ENCODE measurements at places on chromosomes 2 and 18.
A peak's percentile ranks its signal among the peaks of the same experiment; 100 is the strongest.

- peak; percentile 79 for DNase-seq
Measured at GRCh38 chr18:46761059-46761769, 4.4 kb upstream of the ST8SIA5 start.

DNA sequence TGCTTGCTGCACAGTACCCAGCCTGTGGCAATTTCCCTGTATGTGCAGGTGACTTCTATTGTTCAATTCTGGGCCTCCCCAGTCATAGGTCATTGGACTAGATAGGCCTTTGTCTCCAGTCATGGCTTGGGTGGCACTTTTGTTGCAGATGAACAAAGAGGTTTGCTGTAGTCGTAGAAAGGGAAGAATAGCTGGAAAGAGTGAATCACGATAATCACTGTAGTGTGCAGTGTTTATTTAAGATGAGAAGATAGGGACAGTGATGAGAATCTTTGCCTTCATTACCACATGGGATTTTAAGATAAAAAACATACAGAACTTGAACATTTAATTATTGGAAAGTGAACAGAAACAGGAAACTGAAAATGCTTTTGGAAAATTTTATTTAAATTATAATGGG is 156.1 kb upstream of the CYRIA start:
- peak; percentile 3 for DNase-seq

GRCh38 chr2:64525317-64525613 is 1.1 kb downstream of the AFTPH start:
- no peak for DNase-seq

- DNase-seq: no peak
Measured at GRCh38 chr2:174510583-174511189, 23.9 kb upstream of the GPR155 start.

DNA sequence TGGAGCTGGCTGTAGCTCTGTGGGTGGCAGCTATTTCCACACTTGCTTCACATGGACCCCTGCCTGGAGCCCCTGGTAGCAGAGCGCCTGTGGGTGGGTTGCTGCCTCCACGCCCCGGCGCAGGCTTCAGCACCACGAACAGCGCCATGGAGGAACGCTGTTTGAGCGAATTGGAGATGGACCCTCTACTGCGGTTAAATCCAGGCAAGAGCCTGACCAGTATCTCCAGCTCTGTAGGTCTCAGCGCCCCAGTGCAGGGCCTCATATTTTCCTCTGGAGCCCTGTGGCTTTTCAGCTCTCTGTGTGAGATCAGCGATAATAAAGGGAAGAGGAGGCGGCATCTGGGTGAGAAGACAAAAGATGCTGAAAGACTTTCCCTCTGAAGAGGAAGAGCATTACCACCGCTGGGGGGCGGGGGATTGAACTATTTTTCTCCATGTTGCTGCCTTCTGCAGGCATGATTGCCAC is 12.0 kb downstream of the ONECUT2 start:
- DNase-seq: no peak

GRCh38 chr2:52897511-52898044 is 870.0 kb upstream of the CHAC2 start:
- peak; percentile 3 for DNase-seq

GRCh38 chr2:86305195-86305914 is 32.1 kb downstream of the REEP1 start:
- DNase-seq: no peak

- no peak for DNase-seq
Measured at GRCh38 chr2:43262951-43263350, 36.5 kb upstream of the ZFP36L2 start.

- no peak for DNase-seq
Measured at GRCh38 chr2:190942697-190943096, 62.1 kb downstream of the GLS start.

- DNase-seq: no peak
Measured at GRCh38 chr2:239253264-239253663, 147.6 kb downstream of the HDAC4 start.

DNA sequence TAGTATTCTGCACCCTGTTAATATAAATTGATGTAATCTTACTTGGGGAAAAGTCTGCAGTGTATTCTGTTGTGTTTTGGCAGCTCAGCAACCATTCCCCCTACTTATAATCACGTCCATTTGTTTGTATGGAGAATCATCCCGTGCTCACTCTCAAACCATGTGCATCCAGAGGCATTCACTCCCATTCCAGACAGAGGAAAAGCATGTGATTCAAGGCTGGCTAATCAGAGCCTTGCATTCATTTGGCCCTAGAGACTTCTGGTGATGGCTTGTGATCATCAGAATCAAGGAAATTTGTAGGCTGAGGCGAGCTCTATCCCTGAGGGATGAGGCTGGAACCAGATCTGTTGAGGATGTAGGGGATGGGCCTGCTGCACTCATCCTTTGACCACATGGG is 5.1 kb upstream of the WIPF1 start:
- no peak for DNase-seq

DNA sequence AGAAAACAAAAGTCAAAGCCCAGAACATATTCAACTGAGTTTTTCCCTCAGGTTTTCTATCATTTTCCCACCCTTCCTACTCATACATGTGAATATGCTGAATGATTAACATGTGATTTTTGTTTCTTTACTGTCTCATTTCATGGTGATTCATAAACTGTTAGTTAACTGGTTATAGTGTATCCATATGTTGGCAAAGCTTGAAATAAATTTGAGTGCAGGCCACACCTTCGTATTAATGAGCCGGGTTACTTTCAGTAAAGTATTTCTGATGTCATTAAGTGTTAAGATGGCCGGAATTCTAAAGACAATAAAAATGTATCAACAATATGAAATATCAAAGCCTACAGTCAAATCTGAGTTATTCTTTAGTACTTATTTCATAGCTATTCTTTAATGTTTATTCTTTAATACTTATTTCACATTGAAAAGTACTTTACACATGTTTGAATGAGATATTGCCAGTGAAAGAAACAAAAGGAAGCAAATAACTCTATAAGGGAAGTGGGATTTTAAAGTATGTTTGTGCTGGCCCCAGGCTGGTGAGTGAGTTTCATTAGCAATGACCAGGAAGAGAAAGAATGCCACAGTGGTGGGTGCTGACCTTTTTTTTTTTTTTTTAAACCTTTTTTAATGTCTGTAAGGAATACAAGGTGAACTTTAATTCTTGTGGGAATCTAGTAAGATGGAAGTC is 178.6 kb downstream of the NEDD4L start:
- DNase-seq: no peak

DNA sequence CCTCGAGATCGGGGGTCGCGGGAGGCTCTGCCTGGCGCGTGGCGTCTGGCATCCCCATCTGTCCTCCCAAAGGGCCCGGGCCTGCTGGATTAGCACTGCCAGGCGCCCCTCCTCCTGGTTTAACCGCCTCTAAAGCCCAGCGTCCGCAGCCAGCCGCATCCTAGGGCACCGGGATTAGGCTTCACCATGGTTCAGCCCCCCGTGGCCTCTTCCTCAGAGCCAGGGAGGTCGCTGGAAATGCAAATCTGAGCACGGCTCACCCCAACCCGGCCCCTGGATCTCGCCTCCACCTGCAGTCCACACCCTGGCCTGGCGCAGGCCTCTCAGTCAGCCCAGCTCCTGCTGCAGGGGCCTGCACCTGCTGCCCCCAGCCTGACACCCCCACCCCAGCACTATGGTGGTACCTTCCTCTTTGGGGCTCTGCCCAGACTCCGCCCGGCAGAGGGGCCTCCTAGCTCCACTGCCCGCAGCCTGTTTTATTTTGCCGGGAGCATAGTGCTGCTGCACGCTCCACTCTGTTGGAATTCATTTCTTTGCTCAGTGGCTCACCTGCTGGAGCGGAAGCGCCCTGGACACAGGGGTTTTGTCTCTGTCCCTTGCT is 13.2 kb downstream of the PRELID3A start:
- peak; percentile 37 for DNase-seq

DNA sequence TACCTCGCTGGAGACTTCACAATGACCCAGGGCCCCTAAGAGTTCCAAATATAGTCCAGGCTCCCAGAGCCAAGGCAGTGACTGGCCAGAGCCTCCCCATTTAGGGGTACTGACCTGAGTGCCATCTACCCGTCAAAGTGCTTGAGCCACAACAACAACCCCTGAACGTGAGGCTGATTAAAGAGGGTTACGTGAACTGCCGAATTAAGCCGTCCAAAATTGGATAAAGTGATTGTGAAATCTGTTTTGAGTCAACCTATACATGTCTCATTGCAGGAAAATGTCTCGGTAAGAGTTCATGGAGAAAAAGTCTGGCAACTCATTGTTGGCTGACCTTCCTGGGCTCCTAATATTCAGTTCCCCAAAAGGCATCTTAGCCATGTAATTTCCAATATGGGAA is 116.3 kb downstream of the TTC32 start:
- DNase-seq: no peak

DNA sequence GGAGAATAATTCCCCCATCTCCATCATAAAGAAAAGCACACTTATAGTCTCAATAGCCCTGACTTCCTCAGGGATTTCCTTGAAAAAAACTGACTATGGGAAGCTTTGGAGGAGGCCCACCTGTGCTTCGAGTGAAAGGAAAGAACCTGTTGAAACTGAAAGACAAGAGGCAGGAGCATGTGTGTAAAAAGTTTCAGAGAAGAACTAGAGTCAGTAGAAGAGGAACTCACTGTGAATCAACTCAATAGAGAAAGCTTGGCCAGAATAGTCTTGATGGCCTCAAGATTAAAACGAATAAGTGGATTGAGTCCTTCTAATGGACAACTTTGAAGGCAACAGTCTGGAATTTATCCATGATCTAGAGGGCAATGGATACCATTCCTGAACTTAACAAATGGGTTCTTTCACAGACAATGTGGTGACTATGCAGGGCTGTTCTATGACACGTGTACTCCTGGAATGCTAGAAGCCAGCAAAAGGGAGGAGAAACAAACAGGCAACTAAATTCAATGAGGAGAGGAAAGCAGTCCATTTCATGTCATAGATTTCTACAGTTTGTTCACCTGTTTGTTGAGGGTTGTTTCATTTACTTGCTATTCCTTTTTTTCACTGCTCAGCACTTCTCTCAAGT is 442.3 kb downstream of the GRB14 start:
- no peak for DNase-seq

DNA sequence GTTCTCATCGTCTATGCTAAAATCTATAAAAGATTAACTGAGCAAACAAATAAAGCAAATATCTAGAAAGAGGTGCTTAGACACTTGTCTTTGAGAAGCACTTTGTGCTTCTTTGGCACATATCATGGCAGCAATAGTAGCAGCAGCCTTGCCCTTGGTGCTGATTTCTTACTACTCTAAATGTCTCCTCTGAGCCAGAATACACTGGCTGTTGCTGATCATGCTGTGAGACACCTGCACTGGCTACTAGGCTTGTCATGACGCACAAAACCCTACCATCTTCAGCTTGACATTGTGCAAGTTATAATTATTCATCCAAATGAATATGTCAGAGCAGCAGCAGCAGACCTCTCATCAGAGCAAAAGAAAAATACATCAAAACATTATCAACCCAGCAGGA is 46.7 kb downstream of the FANCL start:
- no peak for DNase-seq

GRCh38 chr2:101745711-101746694 is 48.5 kb downstream of the MAP4K4 start:
- no peak for DNase-seq

- DNase-seq: no peak
Measured at GRCh38 chr2:232038881-232039485, 77.5 kb downstream of the DIS3L2 start.

- no peak for DNase-seq
Measured at GRCh38 chr2:239097428-239097696, 249.5 kb downstream of the TWIST2 start.

GRCh38 chr2:177245010-177245422 is 19.5 kb downstream of the NFE2L2 start:
- DNase-seq: no peak

DNA sequence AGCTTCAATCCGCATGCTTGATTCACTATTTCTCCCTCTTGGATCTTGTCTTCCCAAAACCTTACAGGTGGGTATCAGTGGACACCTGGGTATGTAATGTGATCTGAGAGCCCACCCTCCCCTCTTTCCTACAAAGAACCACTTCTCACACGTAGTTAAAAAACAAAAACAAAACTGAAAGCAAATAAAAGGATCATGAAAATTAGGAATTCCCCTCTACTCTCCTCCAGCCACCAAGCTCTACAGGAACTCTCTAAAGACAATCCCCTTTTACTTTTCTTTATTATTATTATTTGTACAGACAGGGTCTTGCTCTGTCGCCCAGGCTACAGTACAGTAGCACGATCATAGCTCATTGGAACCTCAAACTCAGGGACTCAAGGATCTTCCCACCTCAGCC is 40.8 kb upstream of the MYO1B start:
- no peak for DNase-seq

DNA sequence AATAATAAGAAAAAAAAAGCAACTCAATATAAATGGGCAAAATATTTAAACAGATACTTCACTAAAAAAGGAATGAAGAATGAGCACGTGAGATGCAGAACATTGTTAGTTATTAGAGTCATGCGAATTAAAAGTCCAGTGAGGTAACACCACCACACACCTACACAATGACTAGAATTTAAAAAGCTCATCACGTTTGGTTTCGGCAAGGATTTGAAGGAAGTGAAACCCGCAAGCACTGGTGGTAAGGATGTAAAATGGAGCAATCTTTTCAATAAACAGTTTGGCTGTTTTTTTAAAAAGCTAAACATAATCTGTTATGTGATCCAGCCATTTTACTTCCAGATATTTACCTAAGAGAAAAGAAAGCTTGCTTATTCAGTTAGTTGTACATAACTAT is 1181.6 kb upstream of the CELF4 start:
- no peak for DNase-seq

GRCh38 chr2:30398084-30398873 is 48.8 kb upstream of the LCLAT1 start:
- DNase-seq: no peak

GRCh38 chr18:37184209-37184868 is 355.4 kb downstream of the KIAA1328 start:
- DNase-seq: no peak

DNA sequence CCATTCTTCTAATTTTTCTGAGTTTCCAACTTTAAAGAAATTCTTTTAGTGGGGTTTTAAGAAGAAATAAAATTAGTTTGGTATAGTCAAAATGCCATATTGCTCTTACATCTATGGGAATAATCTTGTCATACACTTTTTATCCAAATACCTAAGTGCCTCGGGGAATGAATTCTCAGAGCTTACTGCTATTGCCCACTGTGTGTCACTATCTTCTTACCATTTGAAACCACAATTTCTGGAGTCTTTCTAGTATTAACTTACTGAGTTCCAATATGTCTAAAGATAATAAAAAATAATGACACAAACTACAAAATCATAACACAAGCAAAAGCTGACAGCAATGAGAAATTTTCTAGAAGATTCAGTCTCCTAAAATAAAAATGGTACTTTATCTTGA is 23.7 kb upstream of the DNAH6 start:
- DNase-seq: no peak

DNA sequence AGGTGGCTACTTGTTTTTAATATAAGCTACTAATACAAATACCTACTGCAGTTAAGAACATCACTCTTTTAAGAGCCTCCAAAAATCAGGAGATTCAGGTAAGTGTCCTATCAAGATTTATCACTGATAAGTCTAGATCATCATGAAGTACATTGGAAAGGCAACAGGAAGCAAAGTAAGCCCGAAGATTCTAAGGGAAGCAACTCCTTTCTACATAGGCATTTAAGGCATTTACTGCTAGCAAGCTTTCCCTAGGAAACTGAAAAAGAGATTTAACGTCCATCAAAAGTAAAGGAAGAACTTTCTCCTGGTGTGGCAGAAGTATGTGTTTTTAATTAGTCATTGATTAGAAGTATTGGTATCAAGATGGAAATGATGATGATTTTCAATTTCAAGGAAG is 3.7 kb downstream of the STK17B start:
- no peak for DNase-seq

GRCh38 chr2:74201196-74201595 is 2.8 kb downstream of the MTHFD2 start:
- DNase-seq: no peak
